ENCODE measurements at places on chromosomes 4 and X. TPM values are rescaled to one million over a fixed set of nuclear protein-coding genes. Genes with fewer than 3 reads are reported as not detected.

XAGE5 gene
- total RNA-seq, result not detected

FAM199X gene
- total RNA-seq, result 20.7 TPM

ODAPH gene
- not detected for total RNA-seq

ANXA3 gene
- total RNA-seq, result 1.5 TPM

HEPH gene
- 21.0 TPM for total RNA-seq

ADGRL3 gene
- total RNA-seq, result 6.8 TPM

TDO2 gene
- total RNA-seq, result 0.69 TPM

HSFX4 gene
- not detected for total RNA-seq

PIM2 gene
- 6.3 TPM for total RNA-seq

TRPC3 gene
- 0.30 TPM for total RNA-seq

DNA sequence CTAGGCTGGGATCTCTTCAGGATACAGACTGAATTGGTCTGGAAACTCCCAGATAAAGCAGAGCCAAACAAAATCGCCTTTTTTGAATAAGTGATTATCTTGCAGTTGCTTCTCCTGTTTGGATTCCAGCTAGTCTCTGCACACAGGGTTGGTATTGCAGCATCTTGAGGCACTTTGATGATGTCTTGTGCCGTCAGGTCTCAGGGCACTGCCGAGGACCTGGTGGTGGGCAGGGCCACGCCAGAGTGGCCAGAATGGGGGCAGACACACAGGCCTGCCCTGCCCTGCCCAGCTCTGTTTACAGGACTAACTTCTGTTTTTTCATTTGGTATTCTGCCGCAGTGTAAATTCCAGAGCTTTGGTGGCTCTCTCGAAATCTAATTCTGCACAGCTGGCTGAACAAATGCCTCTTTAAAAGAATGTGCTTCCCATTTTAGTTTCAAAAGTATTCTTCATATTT, 276.1 kb downstream of the NR3C2 start:
- no peaks in the 10 kb centered on the region for H3K36me3 ChIP-seq
- H3K27ac ChIP-seq, result no peak overlapping the region
- peaks cover 11% of the 10 kb centered on the region for H3K4me1 ChIP-seq
- H3K27me3 ChIP-seq, result no peaks in the 10 kb centered on the region
- no peak for DNase-seq

DNA sequence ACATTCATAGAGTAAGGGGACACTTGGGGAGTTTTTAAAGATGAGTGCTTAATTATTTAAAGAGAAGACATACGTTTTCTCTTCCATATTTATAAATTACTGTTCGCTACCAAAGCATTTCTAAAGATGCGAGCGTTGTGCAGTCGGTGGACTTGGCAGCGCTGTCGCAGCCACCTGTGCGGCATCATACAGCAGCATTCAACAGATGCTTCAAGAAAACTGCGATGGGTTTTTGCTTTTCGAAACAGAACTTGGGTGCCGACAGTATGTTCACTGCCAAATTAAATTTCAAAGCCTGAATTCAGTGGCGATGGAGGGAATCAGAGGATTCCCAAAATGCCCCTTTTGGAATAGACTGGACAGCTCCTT, 1.6 kb upstream of the HTR2C start:
- no peak for DNase-seq
- no peaks in the 10 kb centered on the region for H3K27me3 ChIP-seq
- no peak overlapping the region for H3K4me3 ChIP-seq
- no peak overlapping the region for H3K27ac ChIP-seq

GRCh38 chr4:163148466-163149336, 18.0 kb downstream of the NAF1 start:
- no peak overlapping the region for H3K27ac ChIP-seq
- no peak overlapping the region for H3K4me3 ChIP-seq
- no peak for DNase-seq
- no peaks in the 10 kb centered on the region for H3K36me3 ChIP-seq

DNA sequence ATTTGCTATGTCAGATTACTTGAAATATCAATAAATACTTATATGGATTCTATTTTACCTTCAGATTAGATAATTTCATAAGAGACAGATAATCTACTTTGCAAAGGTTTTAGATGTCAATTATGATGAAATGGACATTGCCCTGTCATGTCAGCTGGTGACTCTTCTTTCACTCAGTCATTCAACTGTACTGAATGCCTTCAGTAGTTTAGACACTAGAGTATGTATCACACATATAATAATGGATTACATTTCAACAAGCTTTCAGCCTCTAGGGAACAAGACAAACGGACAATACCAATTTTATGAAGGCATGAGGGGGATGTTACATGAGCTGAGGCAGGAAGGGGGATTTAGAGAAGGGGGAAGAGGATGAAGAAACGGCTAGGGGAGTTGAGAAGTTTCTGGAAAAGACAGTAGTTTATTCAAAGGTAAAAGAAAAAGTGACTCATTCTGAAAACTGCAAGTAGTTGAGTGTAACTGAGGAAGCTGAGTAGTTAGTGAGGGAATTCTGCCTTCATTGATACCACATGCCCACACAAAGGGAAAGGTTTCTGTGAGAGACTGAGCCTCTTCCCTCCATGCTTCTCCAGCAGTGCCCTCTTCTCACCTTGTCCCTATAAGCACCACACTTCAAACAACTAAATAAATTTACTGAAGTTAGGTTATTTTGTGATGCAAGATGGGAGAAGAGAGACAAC, 25.7 kb downstream of the SLC9B2 start:
- no peak for DNase-seq
- no peaks in the 10 kb centered on the region for H3K4me1 ChIP-seq
- H3K27ac ChIP-seq, result no peak overlapping the region
- no peaks in the 10 kb centered on the region for H3K36me3 ChIP-seq
- H3K27me3 ChIP-seq, result no peaks in the 10 kb centered on the region

DNA sequence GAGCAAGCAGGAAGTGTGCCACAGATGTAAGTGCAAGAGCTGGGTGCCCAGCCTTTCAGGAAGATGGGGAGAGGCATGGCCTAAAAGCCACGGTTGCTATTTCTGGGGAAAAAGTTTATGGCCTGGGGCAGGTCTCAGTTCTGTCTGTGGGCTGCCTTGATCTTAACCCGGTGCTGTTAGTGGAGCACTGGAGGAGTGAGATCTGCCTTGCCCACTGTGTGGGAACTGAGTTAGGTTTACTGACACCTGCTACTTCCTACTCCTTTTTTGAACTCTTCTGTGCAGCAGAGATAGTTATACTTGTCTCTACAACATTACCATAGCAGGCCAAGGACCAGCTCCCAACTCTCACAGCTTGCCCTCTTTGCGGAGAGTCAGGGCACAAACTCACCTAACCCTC, 76.5 kb downstream of the ITM2A start:
- DNase-seq, result no peak
- H3K36me3 ChIP-seq, result no peaks in the 10 kb centered on the region
- H3K27me3 ChIP-seq, result no peaks in the 10 kb centered on the region

- DNase-seq, result no peak
- no peaks in the 10 kb centered on the region for H3K36me3 ChIP-seq
- no peaks in the 10 kb centered on the region for H3K27me3 ChIP-seq
- H3K4me1 ChIP-seq, result no peaks in the 10 kb centered on the region
- H3K27ac ChIP-seq, result no peak overlapping the region
- no peak overlapping the region for H3K4me3 ChIP-seq
These were observed 47.7 kb downstream of the MANBA start for GRCh38 chr4:102713096-102713495.

DNA sequence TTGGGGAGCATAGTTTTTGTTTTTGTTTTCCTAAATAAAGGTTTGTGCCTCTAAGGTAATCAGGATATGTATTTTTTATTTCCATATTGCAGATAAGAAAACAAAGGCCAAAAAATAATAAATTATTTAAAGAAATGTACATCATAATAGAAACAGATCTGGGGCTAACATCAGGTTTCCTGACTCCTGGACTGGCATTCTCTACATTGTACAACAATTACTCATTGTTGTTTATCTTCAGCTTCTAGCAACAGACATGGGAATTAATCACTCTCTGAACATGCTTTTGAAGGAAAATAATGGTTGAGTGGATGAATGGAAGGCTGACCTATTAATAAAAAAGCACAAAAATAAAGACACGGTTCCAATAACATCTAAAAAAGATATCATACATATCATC, 146.2 kb downstream of the KCNIP4 start:
- no peaks in the 10 kb centered on the region for H3K27me3 ChIP-seq
- no peaks in the 10 kb centered on the region for H3K36me3 ChIP-seq
- no peak for DNase-seq
- H3K4me3 ChIP-seq, result no peak overlapping the region
- H3K4me1 ChIP-seq, result no peaks in the 10 kb centered on the region

- H3K27me3 ChIP-seq, result no peaks in the 10 kb centered on the region
- H3K27ac ChIP-seq, result no peak overlapping the region
- DNase-seq, result no peak
These were observed 169.4 kb downstream of the MID1 start for GRCh38 chrX:10450959-10451355.

DNA sequence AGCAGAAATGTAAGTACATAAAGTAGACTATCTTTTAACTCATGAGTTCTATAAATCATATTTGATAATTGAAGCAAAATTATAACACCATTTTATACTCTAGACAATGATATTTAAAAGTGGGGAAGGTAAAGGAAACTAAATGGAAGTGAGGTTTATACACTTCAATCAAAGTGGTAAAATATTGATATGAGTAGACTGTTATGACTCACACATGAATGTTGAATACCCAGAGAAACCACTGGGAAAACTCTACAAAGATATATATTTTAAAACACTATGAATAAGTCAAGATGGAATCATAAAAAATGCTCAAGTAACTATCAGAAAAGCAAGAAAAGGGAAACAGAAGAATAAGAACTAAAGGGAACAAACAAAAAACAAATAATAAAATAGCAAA, 8.4 kb downstream of the VSIG1 start:
- no peaks in the 10 kb centered on the region for H3K36me3 ChIP-seq
- H3K4me3 ChIP-seq, result no peak overlapping the region
- no peaks in the 10 kb centered on the region for H3K4me1 ChIP-seq
- no peaks in the 10 kb centered on the region for H3K27me3 ChIP-seq

DNA sequence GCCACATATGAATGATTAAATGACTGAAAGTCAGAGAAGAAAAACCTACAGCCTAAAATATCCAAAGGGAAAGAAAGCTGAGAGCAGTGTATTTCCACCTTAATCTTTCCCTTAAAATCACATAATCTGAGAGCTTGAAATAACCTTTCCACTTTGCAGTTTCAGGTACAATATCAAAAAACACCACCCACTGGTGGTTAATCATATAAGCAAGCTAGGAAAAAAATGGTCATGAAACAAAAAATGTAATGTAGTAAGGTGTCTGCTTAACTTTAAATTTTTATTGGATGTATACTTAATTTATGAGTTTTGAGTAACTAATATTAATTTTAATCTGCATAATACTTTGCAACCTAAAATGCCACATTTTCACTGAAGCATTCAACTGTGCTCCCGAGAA, 3.2 kb downstream of the PRDM5 start:
- no peaks in the 10 kb centered on the region for H3K27me3 ChIP-seq
- H3K4me3 ChIP-seq, result no peak overlapping the region

DNA sequence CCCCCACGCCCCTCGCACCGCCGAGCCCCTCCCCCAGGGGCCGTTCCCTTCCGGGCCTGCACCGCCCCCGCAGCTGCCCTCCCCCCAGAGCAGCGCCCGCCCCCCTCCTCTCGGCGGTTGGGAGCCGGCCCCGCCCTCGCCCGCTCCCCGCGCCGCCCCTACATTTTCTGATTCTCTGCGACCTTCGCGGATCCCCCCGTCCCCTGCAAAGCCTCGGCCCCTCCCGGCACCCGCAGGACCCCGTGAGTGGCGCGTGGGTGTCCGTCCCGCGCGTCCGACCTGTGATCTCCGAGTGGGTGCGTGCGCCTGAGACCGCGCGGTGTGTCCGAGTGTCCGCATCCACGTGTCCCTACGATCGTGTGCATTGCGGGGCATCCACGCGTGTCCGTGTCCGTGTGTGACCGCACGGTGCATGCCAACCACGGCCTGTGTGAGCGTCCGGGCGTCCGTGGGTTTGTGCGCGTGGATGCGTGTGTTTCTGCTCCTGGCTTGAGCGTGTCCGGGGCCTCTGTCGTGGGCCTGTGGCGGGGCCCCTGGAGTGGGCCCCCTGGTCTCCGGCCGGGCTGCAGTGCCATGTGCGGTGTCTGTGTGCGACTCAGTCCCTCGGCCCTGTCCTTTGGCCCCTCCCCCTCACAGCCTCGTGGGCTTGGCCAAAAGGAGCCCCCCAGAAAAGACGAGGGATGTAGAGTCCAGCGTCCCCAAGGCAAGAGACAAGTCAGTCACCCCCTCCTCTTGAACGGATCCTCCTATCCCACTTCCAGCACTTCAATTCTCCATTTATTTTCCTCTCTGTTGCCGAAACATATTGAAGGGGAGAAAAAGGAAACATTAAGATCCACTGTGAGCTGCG, 8.8 kb upstream of the NKX1-1 start:
- H3K27ac ChIP-seq, result no peak overlapping the region
- no peaks in the 10 kb centered on the region for H3K36me3 ChIP-seq
- DNase-seq, result peak; percentile 7
- no peaks in the 10 kb centered on the region for H3K27me3 ChIP-seq

GRCh38 chrX:117397844-117398243, 718.8 kb downstream of the KLHL13 start:
- no peaks in the 10 kb centered on the region for H3K36me3 ChIP-seq
- no peak overlapping the region for H3K4me3 ChIP-seq
- H3K27me3 ChIP-seq, result no peaks in the 10 kb centered on the region
- no peak overlapping the region for H3K27ac ChIP-seq

GRCh38 chrX:102950908-102951866, 14.1 kb downstream of the RAB40AL start:
- DNase-seq, result peak; percentile 25
- H3K4me1 ChIP-seq, result no peaks in the 10 kb centered on the region
- H3K36me3 ChIP-seq, result no peaks in the 10 kb centered on the region

- no peak overlapping the region for H3K4me3 ChIP-seq
- peaks cover 20% of the 10 kb centered on the region for H3K4me1 ChIP-seq
- no peaks in the 10 kb centered on the region for H3K27me3 ChIP-seq
- H3K36me3 ChIP-seq, result no peaks in the 10 kb centered on the region
- H3K27ac ChIP-seq, result no peak overlapping the region
- DNase-seq, result no peak
These were observed 72.4 kb downstream of the APBB2 start for GRCh38 chr4:41141900-41142299.

GRCh38 chrX:20620306-20620705, 353.6 kb upstream of the RPS6KA3 start:
- peaks cover 4% of the 10 kb centered on the region for H3K27me3 ChIP-seq
- H3K36me3 ChIP-seq, result no peaks in the 10 kb centered on the region
- H3K27ac ChIP-seq, result no peak overlapping the region
- H3K4me1 ChIP-seq, result no peaks in the 10 kb centered on the region
- no peak for DNase-seq

DNA sequence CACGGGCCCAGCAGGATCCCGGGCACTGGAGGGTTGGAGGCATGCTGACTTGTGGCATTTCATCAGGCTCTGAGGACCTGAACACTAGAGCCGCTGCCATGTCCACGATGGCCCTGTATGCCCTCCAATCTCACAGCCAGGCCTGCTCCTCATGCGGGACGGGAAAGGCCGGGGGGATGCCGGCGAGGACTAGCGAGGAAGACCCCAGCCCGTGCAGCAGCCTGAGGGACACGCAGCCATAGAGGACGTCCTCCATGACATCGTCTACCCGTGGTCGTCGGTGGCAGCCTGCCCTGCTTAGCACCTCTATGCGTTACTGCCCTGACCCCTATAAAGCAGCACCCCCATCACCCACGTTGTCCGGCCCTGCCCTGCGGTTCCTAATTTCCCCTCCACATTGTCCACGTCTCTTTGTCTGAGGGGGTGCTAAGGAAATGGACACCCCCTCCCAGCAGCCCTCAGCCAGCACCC, 32.6 kb downstream of the HMX1 start:
- no peak overlapping the region for H3K27ac ChIP-seq
- DNase-seq, result no peak
- no peaks in the 10 kb centered on the region for H3K4me1 ChIP-seq
- no peak overlapping the region for H3K4me3 ChIP-seq

Measured in ovary (tissue), 10 donors.